ENCODE measurements at places on chromosomes 16 and 17.

DNA sequence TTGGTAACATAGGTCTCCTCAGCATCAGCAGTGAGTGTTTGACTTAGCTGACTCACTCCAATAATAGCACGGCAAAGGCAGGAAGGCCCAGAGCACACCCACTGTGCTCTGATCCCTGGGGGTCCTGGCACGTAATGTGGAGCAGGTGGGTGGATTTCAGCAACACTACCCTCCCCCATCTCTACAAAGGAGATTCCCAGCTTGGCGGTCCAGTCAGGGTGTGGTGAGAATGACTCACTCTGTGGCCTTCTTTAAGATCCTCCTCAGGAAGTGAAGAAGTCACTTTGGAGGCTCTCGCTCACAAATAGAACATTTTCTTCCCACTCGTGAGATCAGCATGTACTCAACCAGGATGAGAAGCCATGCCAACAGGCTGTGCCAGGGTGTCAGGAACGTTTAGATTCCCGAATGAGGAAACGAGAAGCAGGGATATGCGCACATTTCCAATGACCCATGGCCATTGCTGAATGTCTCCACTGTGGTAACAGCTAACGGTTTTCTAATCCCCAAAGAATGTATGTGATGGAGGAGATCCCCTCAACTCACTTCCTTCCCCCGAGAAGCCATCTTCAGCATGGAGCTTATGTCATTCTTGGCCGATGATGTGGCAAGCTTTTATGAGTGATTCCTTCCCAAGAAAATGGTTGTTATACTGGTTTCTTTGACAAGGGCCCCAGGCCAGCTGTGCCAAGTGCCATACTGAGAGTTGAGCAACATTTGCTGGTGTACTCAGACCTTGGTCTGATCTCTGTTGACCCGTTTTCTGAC, 365.2 kb downstream of the C16orf95 start:
- no peak overlapping the region for H3K4me3 ChIP-seq
- peaks cover 1% of the 10 kb centered on the region for H3K27me3 ChIP-seq
- no peak for DNase-seq
- no peaks in the 10 kb centered on the region for H3K36me3 ChIP-seq
- no peak overlapping the region for H3K27ac ChIP-seq

GRCh38 chr17:17535957-17536356, 39.8 kb upstream of the RASD1 start:
- peaks cover 9% of the 10 kb centered on the region for H3K4me1 ChIP-seq
- no peak for DNase-seq
- H3K27me3 ChIP-seq, result peaks cover 11% of the 10 kb centered on the region
- no peak overlapping the region for H3K27ac ChIP-seq
- no peak overlapping the region for H3K4me3 ChIP-seq

GRCh38 chr17:1331708-1332107, 52.2 kb downstream of the TRARG1 start:
- H3K4me1 ChIP-seq, result peaks cover 4% of the 10 kb centered on the region
- DNase-seq, result no peak
- H3K36me3 ChIP-seq, result no peaks in the 10 kb centered on the region
- H3K4me3 ChIP-seq, result no peak overlapping the region
- peaks cover 4% of the 10 kb centered on the region for H3K27me3 ChIP-seq

GRCh38 chr16:83813823-83814658, 6.3 kb downstream of the HSBP1 start:
- no peaks in the 10 kb centered on the region for H3K27me3 ChIP-seq
- no peaks in the 10 kb centered on the region for H3K36me3 ChIP-seq
- no peak overlapping the region for H3K4me3 ChIP-seq
- H3K4me1 ChIP-seq, result peaks cover 2% of the 10 kb centered on the region
- peak overlapping the region; percentile 62 for H3K27ac ChIP-seq

- H3K4me3 ChIP-seq, result no peak overlapping the region
- no peak for DNase-seq
- H3K27me3 ChIP-seq, result peaks cover 4% of the 10 kb centered on the region
Measured at GRCh38 chr16:86396901-86397311, 113.4 kb upstream of the FOXF1 start.

- H3K4me3 ChIP-seq, result no peak overlapping the region
- H3K27me3 ChIP-seq, result peaks cover 7% of the 10 kb centered on the region
- H3K36me3 ChIP-seq, result peaks cover 5% of the 10 kb centered on the region
- H3K27ac ChIP-seq, result no peak overlapping the region
Measured at GRCh38 chr16:55123652-55124051, 193.0 kb downstream of the IRX5 start.

DNA sequence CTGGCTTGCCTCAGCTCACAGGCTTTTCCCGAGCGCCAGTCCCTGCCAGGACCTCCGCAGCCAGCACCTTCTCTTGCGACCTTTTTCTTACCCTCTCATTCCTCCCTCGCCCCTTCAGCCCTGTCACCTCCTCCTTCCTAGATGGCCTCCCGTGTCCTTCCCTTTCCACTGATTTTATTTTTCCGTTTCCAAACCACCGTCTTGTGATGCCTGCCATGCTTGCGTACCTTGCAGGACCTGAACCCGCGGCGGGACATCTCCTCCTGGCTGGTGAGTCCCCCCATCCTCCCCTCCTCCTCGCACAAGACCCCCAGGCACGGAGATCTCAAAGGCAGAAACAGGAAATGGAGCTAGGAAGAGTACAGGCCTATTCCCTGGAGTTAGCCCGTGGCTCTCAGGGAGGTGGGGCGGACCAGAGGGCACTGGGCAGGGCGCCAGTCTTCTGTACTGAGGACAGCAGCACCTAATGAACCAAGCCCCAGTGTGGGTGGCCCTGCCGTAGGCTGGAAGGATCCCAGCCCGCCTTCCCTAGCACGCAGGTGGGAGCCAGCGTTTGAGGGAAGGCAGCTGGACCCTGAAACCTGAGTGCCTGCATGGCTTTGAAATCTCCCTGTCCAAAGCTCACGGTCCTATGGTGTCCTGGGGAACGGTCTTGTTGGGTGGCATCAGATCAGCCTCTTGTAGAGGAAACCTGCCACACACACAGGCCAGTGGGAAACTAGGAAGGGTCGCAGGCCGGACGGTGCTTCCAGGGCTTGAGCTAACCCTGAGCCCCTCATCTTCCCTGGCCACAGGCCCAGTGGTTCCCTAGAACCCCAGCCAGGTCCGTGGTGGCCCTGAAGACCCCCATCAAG, 612 bp downstream of the CISD3 start:
- peak; percentile 33 for DNase-seq
- H3K4me3 ChIP-seq, result peak overlapping the region; percentile 95
- peaks cover 3% of the 10 kb centered on the region for H3K4me1 ChIP-seq

DNA sequence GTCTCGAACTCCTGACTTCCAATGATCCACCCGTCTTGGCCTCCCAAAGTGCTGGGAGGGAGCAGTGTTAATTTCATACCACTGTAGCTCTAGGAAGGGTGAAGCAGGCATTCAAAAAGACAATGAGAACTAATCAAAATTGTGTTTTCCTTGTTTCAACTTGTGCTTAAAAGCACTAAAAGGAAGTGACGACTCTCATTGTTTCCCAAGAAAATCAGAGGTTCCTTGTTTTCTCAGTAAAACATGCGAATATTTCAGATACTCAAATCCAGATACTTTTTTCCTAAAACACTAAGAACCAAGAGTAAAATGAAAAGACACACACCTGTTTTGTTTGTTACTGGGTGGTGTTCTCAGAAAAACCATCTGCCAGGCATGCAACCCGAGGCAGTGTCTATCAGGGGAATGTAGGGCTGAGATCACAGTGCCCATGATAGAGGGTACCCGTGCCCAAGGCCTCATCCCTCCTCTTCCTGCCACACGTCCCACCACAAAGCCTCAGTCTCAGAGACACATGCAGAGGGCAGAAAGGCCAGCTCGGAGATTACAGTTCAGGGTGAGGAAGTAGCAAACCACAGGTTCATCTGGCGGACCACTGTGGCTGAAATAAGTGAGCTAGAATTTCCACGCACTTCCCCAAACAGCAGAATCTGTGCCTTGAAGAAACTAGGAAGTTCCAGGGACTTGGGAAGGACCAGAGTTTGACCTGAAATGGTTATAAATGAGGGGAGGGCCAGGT, 33.7 kb downstream of the GINS3 start:
- H3K27me3 ChIP-seq, result peaks cover 2% of the 10 kb centered on the region
- H3K27ac ChIP-seq, result no peak overlapping the region
- H3K36me3 ChIP-seq, result no peaks in the 10 kb centered on the region

- peaks cover 3% of the 10 kb centered on the region for H3K36me3 ChIP-seq
- H3K27me3 ChIP-seq, result peaks cover 27% of the 10 kb centered on the region
- no peak for DNase-seq
Measured at GRCh38 chr16:30368122-30368791, 2.0 kb downstream of the TBC1D10B start.

GRCh38 chr17:80109066-80109660, 7.8 kb downstream of the GAA start:
- no peak for DNase-seq
- peaks cover 12% of the 10 kb centered on the region for H3K4me1 ChIP-seq
- H3K27me3 ChIP-seq, result peaks cover 1% of the 10 kb centered on the region
- no peak overlapping the region for H3K4me3 ChIP-seq
- H3K36me3 ChIP-seq, result peaks cover 2% of the 10 kb centered on the region
- no peak overlapping the region for H3K27ac ChIP-seq

- peaks cover 7% of the 10 kb centered on the region for H3K27me3 ChIP-seq
- no peaks in the 10 kb centered on the region for H3K36me3 ChIP-seq
- H3K27ac ChIP-seq, result no peak overlapping the region
- no peak overlapping the region for H3K4me3 ChIP-seq
- DNase-seq, result no peak
- H3K4me1 ChIP-seq, result peaks cover 3% of the 10 kb centered on the region
Measured at GRCh38 chr17:81868674-81869220, 2.4 kb downstream of the ARHGDIA start.

- no peak overlapping the region for H3K27ac ChIP-seq
- no peaks in the 10 kb centered on the region for H3K36me3 ChIP-seq
- peaks cover 70% of the 10 kb centered on the region for H3K4me1 ChIP-seq
- peaks cover 4% of the 10 kb centered on the region for H3K27me3 ChIP-seq
- no peak overlapping the region for H3K4me3 ChIP-seq
Measured at GRCh38 chr17:59369031-59369975, 37.8 kb downstream of the YPEL2 start.

- H3K36me3 ChIP-seq, result no peaks in the 10 kb centered on the region
- DNase-seq, result no peak
Measured at GRCh38 chr17:81690066-81690465, 6.3 kb downstream of the HGS start.

GRCh38 chr17:58611331-58611730, 80.5 kb downstream of the TEX14 start:
- H3K27me3 ChIP-seq, result no peaks in the 10 kb centered on the region
- H3K27ac ChIP-seq, result no peak overlapping the region
- H3K4me3 ChIP-seq, result no peak overlapping the region
- no peaks in the 10 kb centered on the region for H3K4me1 ChIP-seq

GRCh38 chr17:46737326-46737725, 81.2 kb downstream of the WNT3 start:
- no peak overlapping the region for H3K27ac ChIP-seq
- H3K4me3 ChIP-seq, result no peak overlapping the region
- no peaks in the 10 kb centered on the region for H3K27me3 ChIP-seq
- no peaks in the 10 kb centered on the region for H3K36me3 ChIP-seq
- H3K4me1 ChIP-seq, result peaks cover 3% of the 10 kb centered on the region

All from glutamatergic neuron (in vitro differentiated cells).